ENCODE measurements at places on chromosomes 1 and 21. TPM values are rescaled to one million over a fixed set of nuclear protein-coding genes. Genes with fewer than 3 reads are reported as not detected.

DNA sequence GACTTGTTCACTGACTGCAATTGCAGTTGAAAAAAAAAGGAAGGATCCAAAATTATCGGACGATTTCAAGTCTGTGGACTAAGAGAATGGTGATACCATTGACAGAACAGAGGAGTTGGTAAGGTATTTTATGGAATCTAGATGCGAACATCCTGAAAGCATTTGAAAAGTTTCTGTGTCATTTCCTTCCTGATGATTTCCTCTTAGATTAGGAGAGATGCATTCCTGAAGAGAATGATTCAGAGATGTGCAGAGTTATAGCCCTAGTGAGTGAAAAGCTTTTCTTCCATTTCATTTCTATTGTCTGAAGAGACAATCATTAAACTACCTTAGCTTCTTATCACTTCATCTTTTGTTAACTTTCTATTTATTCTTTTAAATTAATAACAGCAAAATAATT, 200.0 kb downstream of the KCNK2 start:
- no peak for DNase-seq

GRCh38 chr1:188425687-188426086, 1596.9 kb downstream of the PLA2G4A start:
- no peak for DNase-seq

DNA sequence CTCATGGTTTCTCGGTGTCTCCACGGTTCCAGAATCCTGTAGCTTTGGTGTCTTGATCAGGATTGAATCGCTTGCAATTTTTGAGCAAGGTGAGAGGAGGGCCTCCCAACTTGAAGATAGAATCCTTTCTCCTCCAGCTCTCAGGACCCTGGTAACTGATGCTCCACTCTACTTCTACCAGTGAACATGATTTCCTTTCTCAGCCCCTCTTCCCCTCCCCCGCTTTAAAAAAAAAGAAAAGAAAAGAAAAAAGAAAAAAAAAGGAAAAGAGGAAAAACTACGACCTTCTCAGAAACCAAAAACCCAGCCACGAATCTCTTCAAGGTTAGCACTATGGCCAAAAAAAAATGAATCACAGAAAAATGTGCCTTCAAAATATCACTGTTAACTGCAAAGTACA, 1.2 kb downstream of the ARHGEF11 start:
- no peak for DNase-seq

GRCh38 chr1:53740621-53741105, 1.7 kb upstream of the GLIS1 start:
- no peak for DNase-seq

DNA sequence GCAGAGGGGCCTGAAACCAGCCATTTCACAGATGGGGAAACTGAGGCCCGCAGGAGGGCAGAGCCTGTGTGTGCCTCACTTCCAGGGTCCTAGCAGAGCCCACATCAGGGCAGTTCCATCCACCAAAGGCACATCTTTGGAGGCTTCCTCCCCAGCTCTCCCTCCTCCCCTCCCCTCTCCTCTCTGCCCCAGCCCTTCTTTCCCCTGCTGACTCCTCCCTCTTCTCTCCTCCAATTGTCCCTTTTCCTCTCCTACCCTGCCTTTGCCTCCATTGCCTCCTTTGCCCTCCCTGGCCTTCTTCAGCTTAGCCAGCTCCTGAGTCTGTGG, 56.6 kb downstream of the TMEM53 start:
- DNase-seq, result no peak

DNA sequence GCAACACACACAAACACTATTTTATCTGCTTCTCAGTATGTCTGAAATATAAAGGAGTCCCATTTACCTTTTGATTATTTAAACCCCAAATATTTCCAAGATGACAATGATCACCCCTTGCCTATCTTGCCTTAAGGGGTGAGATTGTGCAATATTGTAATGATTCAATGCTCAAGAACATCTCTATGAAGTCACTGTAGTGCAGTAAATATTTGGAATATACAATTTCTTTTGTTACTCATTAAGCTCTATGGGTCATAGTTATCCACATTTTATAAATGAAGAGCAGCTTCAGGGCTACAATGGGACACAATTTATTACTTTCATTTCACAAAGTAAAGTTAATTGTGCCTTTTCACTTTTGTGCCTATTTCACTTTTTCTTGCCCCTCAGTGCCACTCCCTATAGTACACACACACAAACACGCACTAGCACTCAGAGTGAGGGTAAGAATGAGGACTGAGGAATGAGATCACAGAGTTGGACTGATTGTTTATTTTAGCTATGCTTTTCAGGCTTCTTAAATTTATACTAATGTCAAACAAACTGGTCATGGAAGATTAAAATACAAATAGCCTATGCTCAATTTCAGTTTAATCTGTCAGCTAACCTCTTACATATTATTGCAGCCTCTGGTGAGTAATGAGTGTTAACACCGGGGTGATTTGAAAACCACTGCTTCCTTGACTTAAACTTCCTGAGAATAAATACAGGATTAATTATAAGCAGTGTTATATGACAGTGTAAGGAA, 521.0 kb upstream of the B3GALT2 start:
- peak; percentile 93 for DNase-seq

GRCh38 chr21:29504751-29505321, 206.1 kb downstream of the BACH1 start:
- peak; percentile 86 for DNase-seq

GRCh38 chr1:108556499-108556898, 3.4 kb upstream of the EEIG2 start:
- no peak for DNase-seq

DNA sequence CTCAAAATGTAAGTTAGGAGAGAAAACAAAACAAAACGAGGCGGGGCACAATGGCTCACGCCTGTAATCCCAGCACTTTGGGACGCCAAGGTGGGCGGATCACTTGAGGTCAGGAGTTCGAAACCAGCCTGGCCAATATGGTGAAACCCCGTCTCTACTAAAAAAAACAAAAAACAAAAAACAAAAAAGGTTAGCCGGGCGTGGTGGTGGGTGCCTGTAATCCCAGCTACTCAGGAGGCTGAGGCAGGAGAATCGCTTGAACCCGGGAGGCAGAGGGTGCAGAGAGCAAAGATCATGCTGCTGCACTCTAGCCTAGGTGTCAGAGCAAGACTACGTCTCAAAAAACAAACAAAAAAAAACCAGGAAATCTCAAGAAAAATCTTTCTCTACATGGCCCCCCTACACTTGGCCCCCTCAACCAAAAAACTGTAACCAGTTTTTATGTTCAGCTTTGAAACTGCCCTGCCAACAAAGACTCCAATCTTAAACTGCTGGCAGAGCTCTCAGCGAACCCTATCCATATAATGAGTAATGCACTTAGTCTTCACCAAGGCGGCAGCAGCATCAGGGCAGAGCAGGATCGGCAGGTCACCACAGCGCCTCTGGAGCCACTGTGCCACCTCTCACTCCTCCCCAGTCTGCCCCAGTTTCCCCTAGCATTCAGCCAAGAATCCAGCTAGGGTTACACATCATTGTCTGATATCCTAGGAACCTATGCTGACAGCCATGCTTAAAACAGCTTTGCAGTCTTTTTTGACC, 71.7 kb downstream of the JAK1 start:
- DNase-seq, result no peak

DNA sequence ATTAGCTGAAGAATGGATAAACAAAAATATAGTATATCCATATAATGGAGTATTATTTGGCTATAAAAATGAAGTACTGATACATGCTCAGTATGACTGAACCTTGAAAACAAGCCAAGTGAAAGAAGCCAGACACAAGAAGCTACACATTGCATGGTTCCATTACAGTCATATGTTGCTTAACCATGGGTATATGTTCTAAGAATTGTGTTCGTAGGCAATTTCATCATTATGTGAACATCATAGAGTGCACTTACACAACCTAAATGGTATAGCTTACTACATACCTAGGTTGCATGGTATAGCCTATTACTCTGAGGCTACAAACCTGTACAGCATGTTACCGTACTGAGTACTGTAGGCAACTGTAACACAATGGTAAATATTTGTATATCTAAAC, 28.6 kb upstream of the FCAMR start:
- no peak for DNase-seq

DNA sequence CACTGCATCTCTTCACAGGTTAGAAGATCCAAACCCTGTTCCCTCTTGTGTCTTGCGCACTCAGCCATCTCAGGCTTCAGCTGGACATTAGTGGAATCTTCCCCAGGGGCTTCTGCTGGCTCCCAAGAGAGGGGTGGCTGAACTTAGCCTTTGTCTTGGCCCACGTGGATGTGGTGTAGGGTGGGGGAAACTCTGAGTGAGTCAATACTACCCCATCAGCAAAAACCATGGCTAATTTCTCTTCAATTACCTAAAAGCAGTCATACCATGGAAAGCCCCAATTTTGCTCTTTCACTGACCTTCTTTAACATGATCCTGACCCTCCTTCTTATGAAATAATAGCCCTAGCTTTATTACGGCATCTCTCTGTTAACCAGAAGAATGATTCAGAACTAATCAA, 72.5 kb upstream of the RAB3GAP2 start:
- no peak for DNase-seq

DNA sequence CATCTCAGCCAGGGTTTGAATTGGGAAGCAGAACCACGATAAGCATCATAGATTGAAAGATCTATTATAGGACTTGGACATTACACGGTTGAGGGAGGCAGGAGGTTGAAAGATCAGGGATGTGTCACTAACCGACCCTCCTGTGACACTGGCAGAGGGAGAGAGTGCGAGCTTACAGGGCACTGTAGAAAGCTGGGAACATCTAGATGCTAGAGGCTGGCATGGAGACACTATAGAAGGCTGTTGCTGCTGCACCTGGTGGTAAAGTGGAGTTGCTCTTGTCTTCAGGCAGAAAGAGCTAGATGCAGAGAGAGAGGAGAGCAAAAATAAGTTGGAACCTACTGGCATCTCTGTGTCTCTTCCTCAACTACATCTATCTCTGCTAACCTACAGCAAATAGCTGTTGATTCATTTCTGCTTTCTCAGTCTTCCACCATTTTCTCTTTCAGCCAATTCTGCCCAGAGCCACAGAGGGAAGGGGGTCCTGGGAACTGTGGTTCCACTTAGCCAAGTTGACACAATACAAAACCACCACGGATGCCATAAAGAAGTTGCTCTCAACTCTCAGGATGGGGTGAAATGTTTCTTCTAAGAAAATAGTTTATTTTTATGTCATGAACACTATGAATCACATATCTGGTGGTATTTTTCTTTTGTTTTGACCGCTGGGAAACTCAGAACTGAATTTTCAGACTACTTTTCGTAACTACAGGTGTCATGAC, 155.9 kb downstream of the ZNF281 start:
- no peak for DNase-seq

- DNase-seq, result no peak
Measured at GRCh38 chr1:36456391-36456928, 6.2 kb upstream of the OSCP1 start.

- no peak for DNase-seq
Measured at GRCh38 chr1:93874025-93874651, 4.9 kb downstream of the DNTTIP2 start.

GRCh38 chr1:177953549-177953948, 16.3 kb downstream of the SEC16B start:
- no peak for DNase-seq

DNA sequence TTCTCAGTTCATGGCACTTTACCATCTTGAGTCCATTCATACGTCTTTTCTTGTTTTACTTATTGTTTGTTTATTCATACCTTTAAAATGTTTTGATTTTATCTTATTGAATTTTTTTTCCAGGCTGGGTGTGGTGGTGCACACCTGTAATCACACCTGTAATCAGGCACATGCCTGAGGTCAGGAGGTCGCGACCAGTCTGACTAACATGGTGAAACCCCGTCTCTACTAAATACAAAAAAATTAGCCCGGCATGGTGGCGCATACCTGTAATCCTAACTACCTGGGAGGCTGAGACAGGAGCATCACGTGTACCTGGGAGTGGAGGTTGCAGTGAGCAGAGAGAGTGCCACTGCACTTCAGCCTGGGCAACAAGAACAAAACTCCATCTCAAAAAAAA, 104.1 kb upstream of the MROH9 start:
- no peak for DNase-seq

DNA sequence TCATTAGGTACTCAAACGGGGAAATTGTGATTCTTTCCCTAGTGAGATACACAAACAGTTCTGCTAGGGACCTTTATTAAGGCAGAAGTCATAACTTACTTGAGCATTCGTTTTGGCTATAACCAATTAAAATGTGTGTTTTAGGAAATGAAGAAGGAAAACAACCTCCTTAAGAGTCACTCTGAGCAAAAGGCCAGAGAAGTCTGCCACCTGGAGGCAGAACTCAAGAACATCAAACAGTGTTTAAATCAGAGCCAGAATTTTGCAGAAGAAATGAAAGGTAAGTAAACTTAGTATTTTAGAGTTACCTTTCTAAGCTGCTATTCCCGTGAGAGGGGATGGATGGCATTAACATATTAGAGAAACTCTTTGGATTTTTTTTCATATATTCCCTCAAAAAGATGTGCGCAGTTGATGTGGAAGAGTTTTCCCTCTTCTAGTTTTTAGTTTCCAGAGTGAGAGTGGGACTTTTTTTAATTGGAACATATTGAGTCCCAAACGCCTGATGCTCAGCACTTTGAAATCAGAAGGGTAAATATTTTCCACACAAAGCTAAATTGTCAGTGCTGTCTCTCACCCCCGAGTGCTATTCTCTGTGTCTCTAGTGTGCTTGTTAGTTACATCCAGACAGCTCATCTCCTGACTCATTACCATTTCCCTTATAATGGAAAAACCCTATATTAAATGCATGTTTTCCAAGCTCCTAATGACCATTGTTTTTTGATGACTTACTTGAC, 34.9 kb downstream of the CENPF start:
- peak; percentile 30 for DNase-seq

GRCh38 chr1:118147522-118147921, 37.5 kb downstream of the SPAG17 start:
- DNase-seq, result no peak

DNA sequence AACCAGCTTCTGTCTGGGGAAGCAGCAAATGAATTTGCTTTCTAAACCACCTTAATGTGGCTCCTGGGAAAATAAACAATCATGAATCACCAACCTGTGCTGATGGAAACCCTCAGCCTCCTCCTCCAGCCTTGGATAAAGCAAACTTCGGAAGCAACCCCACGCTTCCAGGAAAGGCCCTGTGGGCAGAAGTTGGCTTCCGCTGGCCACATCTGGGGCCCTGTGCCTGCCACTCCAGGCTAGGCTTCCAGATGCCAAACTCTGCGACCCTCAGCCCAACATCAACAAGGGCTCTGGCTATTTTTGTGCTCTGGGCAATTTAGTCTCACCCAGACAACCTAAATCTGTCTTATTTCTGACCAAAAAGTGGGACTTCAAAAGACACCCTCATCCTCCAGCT, 6.2 kb upstream of the OXCT2 start:
- no peak for DNase-seq

- DNase-seq, result no peak
Measured at GRCh38 chr1:109509176-109510134, at the start of gene AMIGO1. Gene AMIGO1 (minus strand): TSS chr1:109509727. CDS start chr1:109508912, 815 bp downstream.

Gene TATDN3
- total RNA-seq, result 11.5 TPM

Gene ZYG11A
- 4.2 TPM for total RNA-seq

Gene DENND2C
- total RNA-seq, result 0.84 TPM

Gene ARTN
- not detected for total RNA-seq

Gene TRIM17
- total RNA-seq, result not detected

Gene KRTAP12-2
- total RNA-seq, result not detected

Gene CLDN17
- not detected for total RNA-seq
